Cardiac septum (tissue), 1 donor: ENCODE measurements at places on chromosomes 5 and 9. TPM values are rescaled to one million over a fixed set of nuclear protein-coding genes. Genes with fewer than 3 reads are reported as not detected.
A peak's percentile ranks its signal among the peaks of the same experiment; 100 is the strongest.

DNA sequence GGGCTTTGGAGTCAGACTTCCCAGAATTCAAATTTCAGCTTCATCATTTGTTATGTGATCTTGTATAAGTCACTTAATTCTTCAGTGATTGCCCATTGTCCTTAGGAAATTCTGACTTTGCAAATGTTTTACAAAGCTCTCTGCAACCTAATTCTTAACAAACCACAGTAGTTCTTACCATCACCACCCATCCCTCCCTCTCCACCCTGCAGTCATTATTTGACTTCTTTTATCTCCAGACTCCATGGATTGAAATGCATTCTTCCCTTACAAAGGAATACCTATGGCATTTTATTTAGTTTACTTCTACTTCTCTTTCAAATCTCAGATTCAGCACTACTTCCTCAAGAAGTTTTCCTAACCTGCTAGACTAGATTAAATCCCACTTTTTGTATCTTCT is 23.1 kb downstream of the SHLD3 start:
- no peak for DNase-seq

DNA sequence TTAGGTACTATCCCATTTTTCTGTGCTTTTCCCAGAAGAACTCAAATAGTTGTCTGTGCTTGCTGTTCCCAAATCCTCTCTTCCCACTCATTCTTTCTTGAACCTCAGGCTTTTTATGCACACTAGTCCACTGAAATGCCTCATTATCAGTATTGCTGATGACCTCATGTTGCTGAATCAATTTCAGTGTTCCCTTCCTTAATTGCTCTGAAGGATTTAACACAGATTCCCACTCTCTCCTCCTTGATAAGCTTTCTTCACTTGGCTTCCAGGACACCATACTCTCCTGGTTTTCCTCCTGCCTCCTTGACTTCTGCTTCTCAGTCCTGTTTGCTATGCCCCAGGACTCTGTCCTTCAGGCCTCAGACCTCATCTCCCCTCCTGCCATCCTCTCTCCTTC is 298.5 kb downstream of the ARHGAP26 start:
- no peak for DNase-seq

- no peak for DNase-seq
Measured at GRCh38 chr5:322281-322941, 897 bp downstream of the AHRR start.

- no peak for DNase-seq
Measured at GRCh38 chr9:94983552-94983951, 257.1 kb downstream of the AOPEP start.

GRCh38 chr9:91119679-91120078 is 242.0 kb downstream of the AUH start:
- no peak for DNase-seq

- DNase-seq = peak; percentile 81
Measured at GRCh38 chr9:100426530-100427365, at the start of gene MSANTD3. Gene MSANTD3, plus strand, starts transcription at chr9:100427143. Its CDS starts 14,796 bp downstream, at chr9:100441939.

DNA sequence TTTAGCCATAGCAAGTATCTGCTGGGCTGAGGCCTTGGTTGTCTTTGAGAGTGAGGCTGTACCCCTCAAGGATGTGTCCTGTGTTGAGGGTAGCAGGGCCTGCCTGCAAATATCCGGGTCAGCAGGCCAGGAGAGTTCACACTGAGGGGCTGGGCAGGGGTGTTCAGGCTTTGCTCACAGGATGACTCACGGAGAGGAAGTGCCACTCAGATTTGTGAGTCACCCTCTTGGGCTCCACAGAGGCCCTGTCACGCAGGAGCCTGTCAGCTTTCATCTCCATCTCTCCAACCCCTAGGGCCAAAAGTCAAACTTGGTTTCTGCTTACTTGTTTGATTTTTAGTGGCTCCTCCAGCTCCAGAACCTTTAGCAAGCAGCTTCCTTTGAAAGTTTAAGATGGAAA is 211.5 kb downstream of the SEC61B start:
- no peak for DNase-seq

DNA sequence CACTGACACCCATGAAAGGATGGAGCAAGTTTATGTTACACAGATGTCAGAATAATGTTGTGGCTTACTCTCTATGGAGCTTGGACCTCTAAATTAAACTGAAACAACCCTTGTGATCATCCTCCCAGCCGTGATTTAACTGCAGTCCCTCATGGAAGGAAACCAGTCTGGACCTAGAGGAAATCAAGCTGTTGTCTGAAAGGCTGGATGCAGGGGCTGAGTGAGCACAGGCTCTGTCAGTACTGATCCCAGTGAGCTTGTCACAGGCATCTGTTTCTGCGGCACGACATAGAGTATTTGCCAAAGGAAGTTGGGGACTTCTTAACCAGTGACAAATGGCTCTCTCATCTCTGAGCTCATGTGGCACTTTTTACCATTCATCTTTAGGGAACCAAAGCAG is 282.9 kb upstream of the MAP3K1 start:
- no peak for DNase-seq

DNA sequence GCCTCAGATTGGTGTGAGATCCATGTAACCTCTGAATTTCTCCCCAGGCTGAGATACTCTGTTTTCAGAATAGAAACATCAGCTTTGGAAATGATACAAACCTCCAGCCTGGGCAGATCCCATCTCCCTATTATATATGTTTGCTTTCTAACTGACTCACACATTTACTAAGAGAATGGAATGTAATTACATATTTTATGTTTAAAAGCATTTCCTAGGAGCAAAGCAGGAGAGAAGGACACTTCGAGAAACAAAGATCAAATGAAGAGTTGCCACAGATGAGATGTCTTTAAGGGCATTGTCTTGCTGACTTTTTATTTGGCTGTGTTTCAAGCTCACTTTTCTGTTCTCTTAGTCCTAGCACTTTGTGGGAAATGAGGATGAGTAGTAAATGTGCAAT is 96.3 kb downstream of the CDH18 start:
- no peak for DNase-seq

- DNase-seq = no peak
Measured at GRCh38 chr5:161078793-161079192, 226.8 kb upstream of the ATP10B start.

DNA sequence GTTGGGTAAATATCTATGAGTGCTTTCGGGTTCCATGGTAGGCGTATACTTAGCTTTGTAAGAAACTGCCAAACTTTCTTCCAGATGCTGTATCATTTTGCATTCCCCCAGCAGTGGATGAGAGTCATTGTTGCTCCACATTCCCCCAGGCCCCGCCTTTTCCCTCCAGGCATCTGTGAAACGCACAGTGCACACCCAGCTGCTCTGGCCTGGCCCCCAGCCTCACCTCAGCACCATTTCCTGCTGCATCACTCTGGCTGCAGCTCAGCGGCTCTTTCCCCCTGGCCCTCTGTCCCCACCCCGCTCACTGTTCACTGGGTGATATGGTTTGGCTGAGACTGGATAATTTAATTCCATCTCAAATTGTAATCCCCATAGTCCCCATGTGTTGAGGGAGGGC is 76.6 kb upstream of the SPTLC1 start:
- DNase-seq = no peak

DNA sequence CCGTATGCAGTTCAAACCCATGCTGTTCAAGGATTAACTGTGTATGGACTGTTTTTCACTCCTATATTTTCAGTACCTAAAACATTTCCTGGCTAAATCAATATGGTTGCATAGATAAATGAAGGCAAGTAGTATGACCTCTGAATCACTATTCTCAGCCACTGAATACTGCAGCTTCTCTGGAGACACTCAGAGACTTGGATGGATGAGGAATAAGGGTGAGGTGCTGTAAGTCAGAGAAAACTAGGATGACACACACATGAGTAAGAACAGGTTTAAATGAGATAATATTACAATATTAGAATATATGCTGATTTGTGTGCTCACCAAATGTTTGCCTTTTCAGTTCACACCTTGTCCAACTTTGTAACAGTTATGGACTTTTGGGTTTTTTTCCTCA is 26.0 kb upstream of the ANXA1 start:
- no peak for DNase-seq

DNA sequence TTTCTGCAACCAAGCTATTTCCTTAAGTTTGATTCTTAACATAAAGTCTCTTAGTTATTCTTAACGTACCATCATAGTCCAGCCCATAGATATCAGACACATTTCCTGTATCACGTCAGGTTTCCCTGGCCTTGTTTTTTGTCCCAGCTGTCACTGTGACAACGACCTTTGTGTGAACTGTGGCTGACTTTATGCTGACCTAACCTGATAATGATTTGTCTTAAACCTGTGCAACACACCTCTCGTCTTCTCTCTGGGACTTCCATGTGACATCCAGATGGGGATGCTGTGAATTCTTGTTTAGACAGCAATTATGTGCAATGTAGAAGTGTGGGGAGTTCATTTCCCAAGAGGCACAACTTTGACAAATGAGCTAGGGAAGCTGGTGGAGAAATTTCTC is 662.8 kb downstream of the PTPRD start:
- no peak for DNase-seq

DNA sequence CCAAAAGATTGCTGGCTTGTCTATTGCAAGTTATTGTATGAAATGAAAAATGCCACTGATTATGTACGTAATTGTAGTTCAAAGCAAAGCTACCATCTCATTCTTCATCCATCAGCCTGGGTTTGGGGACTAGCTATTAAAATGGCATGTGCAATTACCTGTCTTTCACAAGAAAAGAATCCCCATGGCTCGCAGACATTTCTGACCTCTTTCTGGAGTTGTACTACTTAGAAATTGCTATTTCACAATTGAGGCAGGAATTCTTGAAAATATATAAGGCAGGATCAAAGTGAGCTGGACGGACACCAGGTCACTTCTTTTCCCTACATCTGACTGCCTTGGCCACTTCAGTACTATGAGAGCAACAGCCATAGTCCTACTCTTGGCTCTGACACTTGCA is at the start of gene SPINK9:
TSS of gene SPINK9 (plus strand) at position 301 of the 400 bp plus-strand sequence. CDS start at position 356, 55 bp downstream.
- DNase-seq = no peak

DNA sequence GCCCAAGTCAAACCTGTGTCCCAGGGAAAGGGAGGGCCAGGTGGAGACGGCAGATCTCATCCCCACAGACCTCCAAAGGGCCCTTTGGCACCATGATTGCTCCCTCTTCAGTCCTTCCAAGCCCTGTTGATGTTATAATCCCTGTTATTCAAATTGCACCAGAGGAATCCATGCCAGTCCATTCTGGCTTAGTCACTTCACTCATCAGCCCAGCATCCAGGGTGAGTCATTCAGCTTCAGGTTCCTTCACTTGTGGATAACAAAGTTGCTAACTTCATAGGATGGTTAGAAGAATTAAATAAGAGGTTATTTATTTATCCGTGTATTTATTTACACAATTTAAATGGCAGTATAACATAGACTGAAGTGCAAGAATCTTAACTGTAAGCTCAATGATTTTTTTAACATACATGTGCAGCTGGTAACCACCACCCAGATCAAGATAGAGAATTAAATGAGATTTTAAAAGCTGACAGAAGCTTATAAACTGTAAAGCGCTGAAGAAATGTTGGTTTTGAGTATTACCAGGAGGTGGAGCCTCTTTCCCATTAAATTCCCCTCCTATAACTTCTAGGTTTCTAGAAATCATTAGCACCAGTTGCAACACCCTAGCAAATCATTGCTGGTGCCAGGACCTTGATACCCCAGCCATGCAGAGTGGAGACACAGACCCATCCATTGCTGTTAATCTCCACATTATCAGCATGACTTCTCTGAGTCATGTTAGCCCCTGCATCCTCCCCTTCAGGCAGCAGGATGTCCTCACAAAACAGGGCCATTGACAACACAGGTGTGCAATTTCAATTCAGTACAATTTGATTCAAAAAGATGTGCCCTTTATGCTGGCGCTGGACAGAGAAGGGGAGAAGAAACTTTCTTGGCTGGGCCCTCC is 77.4 kb downstream of the SEC61B start:
- no peak for DNase-seq

DNA sequence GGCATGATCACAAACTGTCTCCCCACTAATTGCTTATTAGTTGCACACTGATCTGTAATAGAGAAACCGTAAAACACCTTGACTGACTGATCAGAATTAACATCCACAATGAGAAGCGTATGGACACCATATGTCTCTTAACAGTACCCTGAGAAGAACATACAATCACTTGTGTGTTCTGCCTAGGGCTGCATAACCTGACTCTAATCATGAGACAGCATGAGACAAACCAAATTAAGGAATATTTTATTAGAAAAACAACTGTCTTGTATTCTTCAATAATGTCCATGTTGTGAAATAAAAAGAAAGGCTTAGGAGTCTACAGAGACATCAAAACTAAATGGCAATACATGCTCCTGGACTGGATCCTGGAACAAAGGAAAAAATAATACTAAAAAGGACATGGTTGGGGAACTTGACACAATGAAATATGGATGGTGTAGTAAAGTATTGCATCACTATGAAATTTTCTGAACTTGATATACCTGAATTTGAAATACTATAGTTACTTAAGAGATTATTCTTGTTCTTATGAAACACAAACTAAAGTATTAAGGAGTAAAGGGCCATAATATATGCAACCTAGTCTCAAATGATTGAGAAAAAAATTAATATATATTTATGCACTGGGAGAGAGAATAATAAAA is 162.1 kb downstream of the CWC27 start:
- DNase-seq = no peak

DNA sequence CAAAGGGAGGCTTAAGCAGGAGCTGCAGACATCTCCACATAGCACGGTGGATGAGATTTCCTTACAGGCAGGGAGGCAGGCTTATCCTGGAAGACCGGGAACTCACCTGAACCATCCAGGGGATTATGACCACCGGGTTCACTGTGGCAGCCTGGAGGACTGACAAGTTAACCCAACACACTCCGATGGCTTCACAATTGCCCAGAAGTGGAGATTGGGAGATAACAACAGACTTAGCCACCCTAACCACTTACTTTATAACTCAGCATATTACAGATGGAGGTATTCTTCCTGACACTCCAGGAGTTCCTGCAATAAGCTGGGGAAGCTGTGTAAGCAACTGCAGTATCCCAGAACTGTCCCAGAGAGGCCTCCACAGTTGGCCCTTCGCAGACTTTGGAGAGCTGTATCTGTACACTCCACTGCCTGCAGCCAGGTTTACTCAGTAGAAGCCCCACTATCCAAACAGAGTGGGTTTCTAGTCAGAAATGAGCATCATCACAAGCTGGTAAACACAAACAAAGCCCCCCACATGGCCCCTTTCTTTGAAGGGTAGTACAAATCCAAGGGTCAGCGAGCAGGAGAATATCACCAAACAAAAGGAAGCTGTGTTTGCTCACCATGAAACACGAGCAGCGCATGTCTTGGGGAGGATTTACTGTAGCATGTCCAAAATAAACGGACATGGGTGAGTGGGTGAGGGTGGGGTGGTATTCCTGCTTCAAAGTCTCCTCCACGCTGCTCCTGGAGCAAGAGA is 462.2 kb downstream of the RASEF start:
- no peak for DNase-seq

DNA sequence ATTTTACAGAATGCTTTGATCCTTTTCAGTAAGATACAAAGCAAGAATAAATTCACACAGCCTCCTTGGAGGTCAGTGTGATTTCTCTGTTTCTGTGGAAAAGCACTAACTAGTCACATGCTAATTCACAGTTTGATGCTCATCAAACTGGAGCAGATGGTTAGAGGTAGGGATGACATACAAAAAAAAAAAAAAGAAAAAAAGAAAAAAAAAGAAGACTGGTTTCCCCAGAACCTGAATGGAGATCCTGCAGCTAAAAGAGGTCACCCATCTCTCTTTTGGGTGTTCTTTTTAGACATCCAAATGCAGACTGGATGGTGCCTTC is 123.7 kb upstream of the ANKRD55 start:
- no peak for DNase-seq

GRCh38 chr5:127184851-127185250 is 105.7 kb upstream of the MEGF10 start:
- DNase-seq = no peak

The TRIM36 gene
- total RNA-seq = 0.75 TPM

The ZNF346 gene
- 9.1 TPM for total RNA-seq

The IGFBPL1 gene
- 0.30 TPM for total RNA-seq

The FGF1 gene
- 70.2 TPM for total RNA-seq

The NANS gene
- 26.3 TPM for total RNA-seq

The HMGCS1 gene
- total RNA-seq = 34.4 TPM

The ALG2 gene
- total RNA-seq = 16.0 TPM

The F12 gene
- total RNA-seq = not detected
